ENCODE measurements at places on chromosomes 12 and 14. TPM values are rescaled to one million over a fixed set of nuclear protein-coding genes. Genes with fewer than 3 reads are reported as not detected.

GRCh38 chr12:49881415-49882247 lies 22.1 kb downstream of the FAIM2 start:
- no peak for DNase-seq

The PPM1H gene
- 33.3 TPM for total RNA-seq

DNA sequence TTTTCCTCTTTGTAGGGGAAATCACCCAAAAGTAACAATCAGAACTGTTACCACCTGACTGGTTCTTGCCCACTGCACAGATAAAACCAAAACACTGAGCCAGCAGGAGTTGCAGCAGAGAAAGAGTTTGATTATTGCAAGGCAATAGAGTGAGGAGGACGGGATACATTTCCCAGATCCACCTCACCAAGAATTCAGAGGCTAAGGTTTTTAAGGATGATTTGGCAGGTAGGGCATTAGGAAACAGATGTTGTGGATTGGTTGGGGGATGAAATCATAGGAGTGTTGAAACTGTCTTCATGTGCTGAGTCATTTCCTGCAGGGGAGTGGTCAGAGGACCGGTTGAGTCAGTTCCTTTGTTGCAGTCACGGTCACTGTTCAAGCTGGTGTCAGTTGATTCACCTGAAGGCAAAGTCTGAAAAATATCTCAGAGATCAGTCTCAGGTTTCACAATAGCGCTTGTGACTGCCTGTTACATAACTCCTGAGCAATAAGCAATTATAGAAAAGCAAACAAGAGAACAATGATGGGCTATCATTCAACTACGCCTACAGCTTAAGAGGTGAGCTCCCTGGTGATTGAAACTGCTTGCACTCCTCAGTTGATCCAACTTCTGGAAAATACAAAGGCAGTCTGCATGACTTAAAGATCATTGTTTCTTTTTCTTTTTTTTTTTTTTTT lies 20.3 kb upstream of the AMN1 start:
- DNase-seq = peak; percentile 98

The CISTR gene
- total RNA-seq = not detected

The PTHLH gene
- 8.3 TPM for total RNA-seq

DNA sequence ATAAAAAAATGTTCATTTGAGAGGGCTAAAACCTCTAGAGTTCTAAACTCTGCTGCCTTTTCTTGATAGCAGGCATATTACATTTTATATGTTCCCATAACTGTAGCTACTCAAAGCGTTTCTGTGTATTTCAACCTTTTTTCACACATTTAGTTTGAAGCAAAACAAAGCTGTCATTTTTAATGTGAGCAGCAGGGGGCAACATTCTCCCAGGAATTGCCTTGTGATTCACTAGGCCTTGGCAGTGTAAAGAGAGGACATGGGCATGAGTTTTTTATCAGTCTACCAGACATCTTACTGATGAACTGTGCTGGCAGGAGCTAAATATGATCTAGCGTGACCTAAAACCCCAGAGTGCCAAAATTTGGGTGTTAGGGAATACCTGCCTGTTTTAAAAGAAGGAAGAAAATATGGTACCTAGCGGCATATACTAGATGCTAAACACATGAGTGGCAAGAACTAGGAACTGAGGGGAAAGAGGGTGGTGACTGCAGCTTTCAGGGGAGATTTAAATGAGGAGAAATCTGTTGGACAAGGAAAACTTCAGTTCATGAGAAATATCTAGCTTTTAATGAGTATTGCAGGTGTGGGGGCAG lies 65.3 kb downstream of the IFT43 start:
- DNase-seq = peak; percentile 35

The TSPAN11 gene
- total RNA-seq = not detected

DNA sequence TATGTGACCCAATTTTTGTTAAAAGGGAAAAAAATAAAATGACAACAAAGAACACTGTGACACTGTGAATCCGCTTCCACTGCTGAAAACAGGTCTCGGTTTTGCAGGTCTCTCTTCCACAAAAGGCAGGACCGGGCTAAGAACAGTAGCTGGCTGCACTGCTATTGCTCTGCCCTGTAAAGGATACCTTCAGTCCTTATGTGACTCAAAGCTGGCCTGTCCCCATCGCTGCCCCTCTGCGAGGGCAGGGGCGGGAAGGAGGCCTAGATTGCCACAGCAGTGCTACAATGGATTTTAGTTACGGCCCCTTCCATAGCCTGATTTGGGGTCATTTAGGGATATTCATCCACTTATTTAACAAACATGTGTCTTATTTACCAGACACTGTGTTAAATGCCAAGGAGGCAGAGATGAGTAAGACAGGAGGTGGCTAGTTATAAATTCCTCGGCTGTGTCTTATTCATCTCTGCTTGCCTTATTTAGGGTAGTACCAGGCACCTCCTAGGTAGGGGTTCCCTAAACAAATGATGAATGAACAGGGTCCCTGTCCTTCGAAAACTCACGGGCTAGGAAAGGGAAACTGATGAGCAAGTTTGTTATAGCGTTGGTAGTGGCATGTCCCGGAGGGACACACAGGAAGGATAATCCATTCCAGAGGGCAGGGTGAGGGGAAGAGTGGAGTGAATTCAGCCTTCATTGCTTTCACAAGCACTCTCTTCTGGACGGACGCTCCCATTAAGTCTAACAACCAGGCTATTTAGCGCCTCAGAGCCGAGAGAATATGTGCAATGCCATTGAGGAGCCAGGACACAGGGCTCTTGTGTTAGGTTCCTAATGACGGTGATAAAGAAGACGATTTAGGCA lies 73.3 kb downstream of the EID3 start:
- no peak for DNase-seq
